Stromal cell of bone marrow (primary cell): ENCODE measurements at places on chromosomes 13 and 19.

- no peak for DNase-seq
Measured at GRCh38 chr19:46056536-46056935, 15.7 kb upstream of the IGFL4 start.

GRCh38 chr13:77386046-77386445, 59.2 kb upstream of the MYCBP2 start:
- DNase-seq, result no peak

DNA sequence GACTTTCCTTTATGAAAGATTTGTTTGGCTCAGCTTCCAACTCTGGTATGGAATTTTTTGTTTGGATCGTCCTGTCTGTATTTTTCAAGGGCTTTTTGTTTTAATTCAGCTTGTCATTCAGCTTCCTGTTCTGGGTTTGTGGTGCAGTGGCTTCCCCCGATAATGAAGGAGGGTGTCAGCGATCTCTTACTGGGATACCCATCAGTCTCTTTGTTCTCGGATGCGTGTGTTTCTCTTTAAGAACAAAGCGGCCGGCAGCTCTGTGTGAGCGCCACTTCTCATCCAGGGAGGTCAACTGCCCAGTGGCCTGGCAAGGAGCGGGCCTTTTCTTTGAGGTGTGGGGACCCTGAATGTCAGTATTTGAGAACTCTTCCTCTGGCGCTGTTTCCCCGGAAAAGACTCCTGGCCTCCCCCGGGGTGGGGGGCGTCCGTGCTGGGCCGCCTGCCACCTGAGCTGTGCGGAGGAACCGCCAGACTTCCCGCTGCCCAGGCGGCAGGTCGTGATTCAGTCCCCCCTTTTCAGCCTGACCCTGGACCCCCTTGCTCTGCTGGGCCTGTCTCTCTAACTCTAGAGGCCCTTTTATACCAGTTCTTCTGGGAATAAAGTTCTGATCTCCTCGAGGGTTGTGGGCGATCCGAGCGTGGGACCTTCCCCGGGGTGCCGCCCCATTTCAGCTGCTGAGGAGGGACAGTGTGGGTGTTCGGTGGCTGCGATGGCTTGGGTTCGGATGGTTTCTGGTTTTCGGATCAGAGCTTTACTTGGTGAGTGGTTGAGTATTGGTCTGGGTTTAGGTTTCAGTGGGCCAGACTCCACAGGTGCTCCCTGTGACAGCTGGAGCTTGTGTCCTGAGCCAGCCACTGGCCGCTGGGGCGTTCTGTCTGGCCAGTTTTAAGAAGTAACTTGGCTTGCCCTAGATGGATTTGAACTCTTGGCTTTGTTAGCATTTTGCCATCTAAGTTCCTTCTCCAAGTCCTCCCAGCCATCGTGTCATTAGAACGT, 3.4 kb downstream of the SF3A2 start:
- no peak for DNase-seq

DNA sequence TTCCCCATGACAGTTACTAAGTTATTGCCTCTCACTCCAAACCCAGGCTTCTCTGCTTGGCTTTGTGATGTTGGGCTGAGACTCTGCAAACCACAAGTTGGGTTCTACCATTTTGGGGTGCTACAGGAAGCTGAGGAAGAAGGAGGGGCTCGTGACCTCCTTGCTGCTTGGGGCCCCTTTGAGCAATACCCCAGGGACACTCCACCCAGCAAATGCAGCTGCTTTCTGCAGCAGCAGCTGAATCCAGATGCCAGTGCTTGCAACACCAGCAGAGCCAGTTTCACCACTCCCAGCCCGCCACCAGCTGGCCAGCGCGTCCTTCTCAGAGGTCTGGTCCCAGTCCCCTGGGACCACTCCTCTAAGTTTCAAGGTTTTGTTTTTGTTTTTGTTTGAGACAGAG, 22.0 kb upstream of the UBAC2 start:
- no peak for DNase-seq

DNA sequence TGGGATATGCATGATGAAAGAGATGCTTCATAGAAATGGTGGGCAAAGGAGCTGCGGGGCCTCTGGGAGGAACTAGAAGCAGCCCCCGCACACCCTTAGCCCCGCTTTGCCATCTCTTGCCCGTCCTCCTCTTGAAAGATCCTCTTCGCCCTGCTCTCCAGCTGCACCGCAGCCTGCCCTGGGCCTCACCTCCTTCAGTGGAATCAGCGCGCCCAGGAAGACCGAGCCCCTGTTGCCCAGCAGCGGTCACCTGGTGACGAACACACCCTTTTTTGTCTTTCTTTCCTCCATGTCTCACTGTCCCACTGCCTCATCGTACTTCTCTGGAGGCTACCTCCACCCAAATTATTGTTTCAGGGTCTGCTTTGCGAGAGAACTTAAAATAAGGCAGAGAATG, 807.6 kb downstream of the UQCRFS1 start:
- DNase-seq, result no peak

DNA sequence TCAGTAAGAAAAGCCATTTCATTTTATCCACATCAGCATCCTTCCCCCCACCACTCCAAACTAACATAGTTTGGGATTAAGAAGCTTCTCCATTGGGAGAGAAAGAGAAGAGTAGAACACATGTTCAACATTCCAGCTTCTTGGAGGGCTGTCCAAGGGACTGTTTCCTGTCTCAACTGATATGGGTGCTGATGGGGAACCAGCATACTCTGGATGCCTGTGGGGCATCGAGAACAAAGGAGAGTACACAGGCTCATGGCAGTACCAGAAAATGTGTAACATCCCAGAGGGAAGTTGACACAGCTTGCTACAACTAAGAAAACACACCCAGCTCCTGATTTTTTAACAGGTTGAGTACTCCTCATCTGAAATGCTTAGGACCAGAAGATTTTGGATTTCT, 24.7 kb downstream of the SUCLA2 start:
- no peak for DNase-seq

DNA sequence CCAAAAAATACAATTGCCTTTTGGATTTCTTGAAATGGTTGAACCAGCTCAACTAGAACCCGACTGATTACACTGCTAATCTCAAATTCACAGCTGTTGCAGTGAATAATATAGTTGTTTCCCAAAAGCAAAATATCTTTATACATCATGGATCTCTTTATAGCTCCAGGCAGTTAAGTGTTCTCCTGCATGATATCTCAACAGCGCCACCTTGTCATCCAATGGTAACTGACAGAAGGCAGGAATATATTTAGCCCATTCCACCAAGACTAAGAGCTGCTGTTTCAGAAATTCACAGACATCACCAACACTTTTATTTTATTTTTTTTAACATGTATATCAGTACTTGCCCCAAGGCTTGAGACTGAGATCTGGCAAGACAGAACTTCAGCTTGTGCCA, 1141.0 kb upstream of the PRR20A start:
- no peak for DNase-seq

DNA sequence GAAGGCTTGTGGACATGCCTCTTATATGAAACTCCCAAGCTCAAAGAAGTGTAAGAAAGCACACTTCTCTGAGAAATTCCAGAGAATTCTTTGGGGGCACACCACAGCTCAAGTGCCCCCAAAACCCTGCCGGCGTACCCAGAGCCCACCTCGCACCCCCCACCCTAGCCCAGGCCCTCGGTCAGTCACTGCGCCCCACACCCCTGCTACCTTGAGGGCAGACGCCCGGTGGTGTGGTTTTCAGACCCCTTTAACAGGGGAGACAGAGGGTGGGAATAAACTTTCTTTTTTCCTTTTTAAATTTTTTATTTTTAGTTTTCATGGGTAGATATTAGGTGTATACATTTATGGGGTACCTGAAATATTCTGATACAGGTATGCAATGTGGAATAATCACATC, 29.5 kb downstream of the PEPD start:
- no peak for DNase-seq

GRCh38 chr19:55690109-55690768, 15.2 kb downstream of the EPN1 start:
- no peak for DNase-seq

GRCh38 chr13:40113643-40114304, 458.3 kb downstream of the COG6 start:
- DNase-seq, result no peak

GRCh38 chr19:11450570-11451326, 15.3 kb downstream of the PRKCSH start:
- DNase-seq, result no peak

DNA sequence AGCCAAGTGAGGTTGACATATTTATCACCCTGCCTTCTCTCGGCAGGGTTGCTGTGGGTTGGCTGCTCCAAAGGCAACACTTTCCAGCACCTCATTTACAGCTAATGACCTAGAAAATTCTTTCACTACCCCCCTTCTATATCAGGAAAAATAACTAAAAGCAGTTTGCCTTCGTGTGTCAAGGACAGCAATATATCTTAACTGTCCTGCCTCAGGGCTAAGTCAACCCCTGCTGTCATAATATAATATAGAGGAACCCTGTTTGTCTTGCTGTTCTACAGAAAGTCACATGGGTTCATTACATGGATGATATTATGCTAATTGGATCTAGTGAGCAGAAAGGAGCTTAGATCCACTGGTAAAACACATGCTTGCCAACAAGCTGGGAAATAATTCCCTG, 28.1 kb upstream of the USP12 start:
- no peak for DNase-seq

- DNase-seq, result no peak
Measured at GRCh38 chr13:20193162-20193906, 596 bp upstream of the GJB2 start.

- DNase-seq, result no peak
Measured at GRCh38 chr13:34521171-34521570, 420.9 kb upstream of the NBEA start.

DNA sequence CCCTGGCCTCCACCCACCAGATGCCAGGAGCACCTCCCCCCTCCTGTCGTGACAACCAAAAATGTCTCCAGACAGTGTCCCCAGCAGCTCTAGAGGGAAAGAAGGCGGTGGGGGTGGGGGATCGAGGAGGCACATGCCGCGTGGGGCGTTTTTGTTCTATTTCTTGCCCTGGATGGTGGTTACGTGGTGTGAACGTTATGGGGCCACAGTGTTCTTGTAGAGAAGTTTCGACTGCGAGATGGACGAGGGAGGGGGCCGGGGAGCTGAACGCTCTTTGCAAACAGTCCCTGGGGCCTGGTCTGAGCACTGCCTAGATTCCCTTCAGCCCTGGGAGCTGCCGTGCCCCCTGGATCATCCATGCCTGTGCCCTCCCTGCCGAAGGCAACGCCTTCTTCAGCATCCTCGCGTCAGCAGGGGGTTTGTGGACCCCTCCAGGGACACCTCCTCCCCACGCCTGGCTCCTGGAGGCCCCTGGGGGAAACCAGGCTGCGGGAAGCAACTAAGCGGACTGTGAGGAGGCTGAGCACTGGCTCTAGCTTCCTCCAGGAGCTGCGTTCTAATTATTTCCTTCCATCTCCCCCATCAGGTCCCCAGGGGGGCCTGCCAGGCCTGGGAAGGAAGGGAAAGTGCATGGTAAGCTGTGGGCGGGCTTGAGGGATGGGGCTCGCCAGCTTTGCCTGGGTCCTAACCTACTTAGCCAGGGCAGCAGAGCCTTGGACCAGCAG, 131.5 kb downstream of the IER2 start:
- no peak for DNase-seq

- no peak for DNase-seq
Measured at GRCh38 chr13:24307211-24308067, 1.9 kb upstream of the C1QTNF9 start.

GRCh38 chr13:112784811-112785482, 95.1 kb downstream of the ATP11A start:
- no peak for DNase-seq
